ENCODE measurements at places on chromosomes 2 and 18. TPM values are rescaled to one million over a fixed set of nuclear protein-coding genes. Genes with fewer than 3 reads are reported as not detected.

- DNase-seq: no peak
These were observed 53.1 kb downstream of the ACVR1 start for GRCh38 chr2:157822993-157823392.

DNA sequence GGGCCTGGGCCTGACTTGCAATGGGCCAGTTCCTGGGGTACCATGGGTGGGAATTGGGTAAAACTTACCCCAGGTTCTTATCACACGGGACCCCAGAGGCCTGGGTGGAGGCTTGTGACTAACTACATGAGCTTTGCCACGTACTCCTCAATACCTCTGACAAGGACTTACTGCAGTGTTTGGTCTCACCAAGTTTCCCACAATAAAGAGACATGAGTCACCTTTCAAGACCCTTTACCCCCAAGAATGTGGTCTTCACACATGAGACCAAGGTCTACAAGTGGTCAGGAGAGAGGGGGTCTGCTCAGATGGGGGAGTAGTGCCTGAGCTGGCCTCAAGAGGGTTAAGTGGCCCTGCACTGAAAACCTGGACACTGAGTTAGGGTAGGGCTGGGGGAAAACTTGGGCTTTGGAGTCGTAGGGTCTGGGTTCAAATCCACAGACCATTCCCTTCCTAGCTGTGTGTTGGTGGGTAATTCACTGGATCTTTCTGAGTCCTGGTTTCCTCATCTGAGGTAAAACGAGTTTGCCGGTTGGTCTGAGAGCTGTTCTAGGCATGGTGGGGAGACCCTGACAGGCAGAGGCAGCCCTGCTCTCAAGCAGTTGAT lies 2.0 kb upstream of the GNLY start:
- no peak for DNase-seq

DNA sequence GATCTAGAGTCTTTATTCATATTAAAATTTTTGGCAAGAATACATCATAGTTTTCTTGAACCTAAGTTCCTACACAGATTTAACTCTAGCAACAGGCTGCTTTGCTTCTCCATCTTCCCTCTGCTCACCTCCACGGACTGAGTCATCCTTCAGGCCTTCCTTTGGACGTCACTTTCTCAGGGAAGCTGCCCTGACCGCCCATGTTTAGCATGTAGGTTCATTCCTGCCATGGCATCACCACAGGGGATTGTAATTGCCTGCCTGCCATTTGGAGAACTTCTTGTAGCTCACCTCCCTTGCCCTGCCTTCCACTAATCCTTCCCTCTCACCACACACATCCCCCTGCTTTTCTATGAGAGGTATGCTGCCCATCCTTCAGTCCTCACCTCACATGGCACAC lies 43.9 kb upstream of the B3GNT2 start:
- no peak for DNase-seq

DNA sequence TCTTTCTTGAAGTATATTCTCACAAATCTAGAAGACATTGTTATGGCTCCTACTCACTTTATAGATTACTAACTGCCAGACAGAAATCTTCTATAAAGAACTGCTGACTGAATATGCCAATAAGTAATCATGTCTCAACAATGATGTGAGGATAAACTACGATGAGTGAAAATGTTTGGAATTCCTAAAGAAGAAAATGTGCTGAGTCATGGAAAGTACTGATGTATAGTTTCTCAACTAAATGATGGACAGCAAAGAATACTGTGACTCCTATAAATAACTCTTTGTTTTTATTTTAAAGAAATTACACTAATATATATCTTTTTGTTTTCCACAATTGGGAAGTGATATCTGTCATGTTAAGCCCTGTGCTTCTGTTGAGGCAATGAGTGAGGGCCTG lies 232.9 kb downstream of the LNPK start:
- DNase-seq: no peak

GRCh38 chr2:157394928-157395327 lies 49.0 kb downstream of the CYTIP start:
- DNase-seq: no peak

DNA sequence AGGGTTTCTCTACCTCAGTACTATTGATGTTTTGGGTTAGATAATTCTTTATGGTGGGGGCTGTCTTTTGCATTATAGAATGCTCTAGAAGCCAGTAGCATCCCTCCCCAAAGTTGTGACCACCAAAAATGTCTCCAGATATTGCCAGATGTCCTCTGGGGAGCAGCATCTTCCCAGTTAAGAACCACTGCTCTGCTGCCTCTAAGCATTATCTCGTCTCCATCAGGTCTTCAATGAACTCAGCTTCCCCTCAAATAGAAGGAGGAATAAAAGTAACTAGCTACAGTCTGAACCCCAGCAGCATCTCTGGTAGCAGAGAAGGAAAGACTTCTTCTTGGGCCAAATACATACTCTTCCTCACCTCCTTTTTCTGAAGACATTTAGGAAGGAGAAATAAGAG lies 244.1 kb downstream of the AGPS start:
- no peak for DNase-seq

- no peak for DNase-seq
These were observed 136.8 kb downstream of the ASB1 start for GRCh38 chr2:238563551-238563950.

DNA sequence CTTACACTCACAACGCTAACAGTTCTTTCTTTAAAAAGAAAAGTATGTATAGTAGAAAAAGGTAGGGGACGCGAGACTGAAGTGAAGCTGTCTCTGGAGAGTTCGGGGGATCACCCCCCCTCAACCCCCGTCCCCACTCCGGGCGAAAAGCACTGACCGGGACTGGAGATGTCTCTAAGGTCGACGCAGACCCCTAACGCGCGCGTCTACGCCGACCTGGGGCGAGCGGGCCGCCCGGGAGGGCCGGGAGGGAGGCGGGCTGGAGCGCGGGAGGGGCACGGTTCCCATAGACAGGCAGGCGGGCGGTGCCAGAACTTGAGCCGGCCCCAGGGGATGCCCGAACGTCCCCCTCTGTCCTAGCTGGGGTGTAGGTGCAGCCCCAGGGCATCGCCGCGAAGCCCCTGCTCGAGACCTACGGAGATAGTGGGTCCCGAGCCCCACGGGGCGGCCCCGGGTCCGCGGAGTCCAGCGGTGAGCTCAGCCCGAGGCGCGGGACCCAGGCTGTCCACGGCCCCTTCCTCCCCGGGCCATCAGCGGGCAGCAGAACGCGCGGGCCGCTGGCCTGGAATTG lies 82.2 kb downstream of the CHRNA1 start:
- DNase-seq: peak; percentile 68

DNA sequence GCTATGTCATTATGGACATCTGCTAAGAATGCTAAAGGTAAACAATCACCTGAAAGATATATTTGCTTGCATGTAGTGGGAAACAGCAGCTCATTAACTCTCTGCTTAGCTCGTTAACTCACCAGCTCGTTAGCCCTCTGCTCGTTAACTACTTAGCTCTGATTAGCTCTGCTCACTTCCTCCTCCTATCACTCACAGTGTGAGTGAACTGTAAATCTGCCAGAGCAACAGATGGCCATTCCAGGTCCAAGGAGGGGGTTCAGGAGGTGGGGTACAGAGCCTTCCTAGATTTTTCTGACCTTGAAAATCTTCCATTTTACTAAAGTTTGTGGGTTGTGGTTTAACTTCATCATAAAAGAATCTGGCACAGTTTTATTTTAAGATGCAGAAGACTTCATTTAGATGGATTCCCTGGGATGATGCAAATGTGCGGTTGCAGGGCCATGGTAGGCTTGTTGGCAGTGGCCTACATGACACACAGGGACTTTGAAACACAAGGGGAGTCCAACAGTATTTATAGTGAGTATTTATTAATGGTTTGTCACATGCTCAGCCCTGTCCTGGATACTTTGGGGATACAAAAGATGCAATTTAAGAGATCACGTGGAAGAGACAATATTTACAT lies 1633.7 kb upstream of the CELF4 start:
- no peak for DNase-seq

GRCh38 chr2:218895759-218896500 lies 15.3 kb downstream of the WNT10A start:
- DNase-seq: no peak

DNA sequence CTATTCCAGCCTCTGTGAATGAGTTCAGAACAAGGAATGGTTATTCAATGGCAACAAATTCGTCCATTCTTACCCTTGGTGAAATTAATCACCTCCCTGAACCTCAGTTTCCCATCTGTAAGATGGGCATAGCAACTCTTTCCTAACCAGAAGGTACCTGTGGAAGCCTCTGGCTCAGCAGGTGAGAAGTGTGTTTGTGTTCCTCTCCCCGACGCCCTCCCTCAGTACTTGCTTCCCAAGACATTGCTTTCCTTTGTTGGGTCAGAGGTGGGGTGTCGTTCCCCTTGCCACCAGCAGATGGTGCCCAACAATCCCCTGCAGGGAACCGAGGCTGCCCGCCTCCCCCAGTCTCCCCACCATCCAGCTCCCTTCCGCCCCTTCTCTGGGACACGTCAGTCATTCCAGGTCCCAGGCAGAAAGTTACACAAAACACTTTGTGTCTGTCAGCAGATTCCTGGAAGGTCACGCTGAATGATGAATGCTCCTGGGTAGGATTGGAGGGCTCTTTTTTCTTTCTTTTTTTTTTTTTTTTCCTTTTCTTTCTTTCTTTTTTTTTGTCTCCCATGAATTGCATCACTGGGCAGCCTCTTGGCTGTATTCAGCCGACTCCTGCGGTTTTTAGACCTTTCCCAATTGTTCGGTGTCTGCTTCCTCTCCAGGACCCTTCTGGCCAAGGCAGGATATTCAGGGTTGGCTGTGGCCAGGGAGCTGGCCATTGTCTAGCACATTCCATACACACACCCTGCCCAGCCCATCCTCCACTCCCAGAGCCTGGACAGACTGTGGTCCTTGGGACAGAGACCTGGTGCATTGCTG lies 117.3 kb downstream of the LPIN1 start:
- peak; percentile 70 for DNase-seq

DNA sequence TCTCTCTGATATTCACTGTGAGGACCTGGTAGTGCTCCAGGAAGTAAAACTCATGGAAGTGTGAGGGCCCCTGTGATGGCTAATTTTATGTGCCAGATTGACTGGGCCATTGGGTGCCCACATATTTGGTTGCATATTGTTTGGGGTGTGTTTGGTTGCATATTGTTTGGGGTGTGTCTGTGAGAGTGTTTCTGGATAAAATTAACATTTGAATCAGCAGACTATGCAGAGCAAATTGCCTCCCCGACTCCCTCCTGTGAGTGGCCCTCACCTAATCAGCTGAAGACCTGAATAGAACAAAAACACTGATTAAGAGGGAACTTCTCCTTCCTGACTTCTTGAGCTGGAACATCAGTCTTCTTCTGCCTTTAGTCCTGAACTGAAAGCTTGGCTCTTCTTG lies 173.3 kb upstream of the LINC00305 start:
- no peak for DNase-seq

DNA sequence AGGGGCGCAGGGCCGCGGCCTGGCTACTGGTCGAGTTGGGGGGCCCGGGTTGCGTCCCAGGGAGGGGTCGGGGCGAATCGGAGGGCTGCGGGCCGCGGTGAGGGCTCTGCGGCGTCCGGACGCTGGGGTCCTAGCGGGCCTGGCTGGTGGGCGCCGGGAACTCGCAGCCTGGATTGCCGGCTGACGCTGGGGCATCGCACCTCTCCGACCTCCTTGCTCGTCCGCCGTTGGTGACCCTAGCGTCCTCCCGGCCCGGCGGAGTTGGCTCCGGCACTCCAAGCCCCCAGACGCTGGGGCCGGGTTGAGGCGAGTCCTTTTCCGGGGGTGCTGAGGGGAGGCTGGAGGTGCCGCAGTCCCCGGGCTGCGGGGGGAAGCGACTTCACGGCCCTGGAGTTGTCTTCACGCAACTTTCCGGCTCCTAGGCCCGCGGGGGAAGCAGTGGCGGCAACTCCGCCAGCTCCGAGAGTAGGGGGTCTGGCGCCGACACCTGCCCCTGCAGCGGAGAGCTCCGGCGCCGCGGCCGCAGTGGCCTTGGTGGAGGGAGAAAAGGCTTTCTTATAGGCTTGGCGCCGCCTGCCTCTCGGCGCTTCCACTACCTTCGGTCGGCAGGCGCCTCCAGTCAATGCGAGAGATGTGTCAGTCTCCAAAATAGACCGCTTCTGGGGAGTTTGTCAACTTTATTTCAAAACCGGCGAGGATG lies 70.3 kb downstream of the HAUS1 start:
- DNase-seq: peak; percentile 78

- DNase-seq: no peak
These were observed 610.4 kb upstream of the SLC8A1 start for GRCh38 chr2:41062336-41062735.

DNA sequence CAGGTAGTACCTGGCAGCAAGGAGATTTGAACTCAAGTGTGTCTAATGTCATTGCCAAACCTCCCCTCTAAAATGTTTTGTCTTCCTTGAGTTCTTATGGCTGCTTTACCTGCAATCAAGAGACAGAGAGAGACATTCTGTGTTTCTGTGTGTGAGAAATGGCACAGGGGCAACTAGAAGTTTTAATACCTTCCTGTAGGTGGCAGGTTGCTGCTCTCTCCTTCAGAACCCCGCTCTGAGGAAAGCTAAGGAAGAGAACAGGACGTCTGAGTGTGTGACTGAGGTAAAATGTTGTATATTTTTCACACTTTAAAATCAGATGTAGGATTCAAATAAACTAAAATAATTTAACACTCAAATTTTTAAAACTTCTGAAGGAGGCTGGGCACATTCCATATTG lies 19.2 kb downstream of the DTNA start:
- peak; percentile 4 for DNase-seq

- no peak for DNase-seq
These were observed 158.5 kb downstream of the INSIG2 start for GRCh38 chr2:118246726-118247125.

GRCh38 chr2:242085941-242086621 lies 216.6 kb downstream of the RTP5 start:
- peak; percentile 27 for DNase-seq

The L3MBTL4 gene
- total RNA-seq: 0.12 TPM

The SIGLEC15 gene
- not detected for total RNA-seq

The STARD6 gene
- 0.23 TPM for total RNA-seq

The SIX3 gene
- total RNA-seq: not detected

The ADRA2B gene
- 2.1 TPM for total RNA-seq

The EHD3 gene
- 0.95 TPM for total RNA-seq
